ENCODE measurements at places on chromosomes 1 and 21. TPM values are rescaled to one million over a fixed set of nuclear protein-coding genes. Genes with fewer than 3 reads are reported as not detected.

The KCNT2 gene
- 1.9 TPM for total RNA-seq

The KRTAP12-2 gene
- not detected for total RNA-seq

The CLIC4 gene
- 124 TPM for total RNA-seq

The FALEC gene
- total RNA-seq, result not detected

The GBP7 gene
- total RNA-seq, result not detected

GRCh38 chr1:54699936-54700525 lies 15.6 kb upstream of the TTC4 start:
- no peak overlapping the region for H3K4me3 ChIP-seq
- DNase-seq, result no peak
- no peak overlapping the region for H3K27ac ChIP-seq
- H3K27me3 ChIP-seq, result no peaks in the 10 kb centered on the region
- no peaks in the 10 kb centered on the region for H3K36me3 ChIP-seq

DNA sequence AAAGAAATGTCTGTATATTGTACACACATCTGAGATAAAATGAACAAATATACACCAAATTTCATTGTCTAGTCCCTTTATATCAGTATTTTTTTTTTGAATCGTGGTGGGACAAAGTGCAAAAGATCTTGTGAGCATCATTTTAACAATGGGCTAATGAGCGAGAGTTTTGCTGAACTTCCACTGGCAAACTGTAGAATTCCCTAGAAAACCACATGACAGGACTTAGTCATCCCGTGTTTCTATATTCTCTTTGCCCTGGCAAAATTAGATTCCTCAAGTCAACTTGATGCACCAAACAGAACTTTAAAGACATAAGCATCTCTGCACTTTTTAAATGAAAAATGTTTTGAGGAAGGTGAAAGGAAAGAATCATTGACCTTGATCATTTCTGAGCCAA lies 488.2 kb upstream of the PTBP2 start:
- H3K27ac ChIP-seq, result no peak overlapping the region
- no peak overlapping the region for H3K4me3 ChIP-seq
- no peaks in the 10 kb centered on the region for H3K27me3 ChIP-seq
- H3K4me1 ChIP-seq, result no peaks in the 10 kb centered on the region

GRCh38 chr1:213617133-213617532 lies 370.6 kb upstream of the PROX1 start:
- no peaks in the 10 kb centered on the region for H3K36me3 ChIP-seq
- no peaks in the 10 kb centered on the region for H3K27me3 ChIP-seq
- H3K4me1 ChIP-seq, result no peaks in the 10 kb centered on the region

DNA sequence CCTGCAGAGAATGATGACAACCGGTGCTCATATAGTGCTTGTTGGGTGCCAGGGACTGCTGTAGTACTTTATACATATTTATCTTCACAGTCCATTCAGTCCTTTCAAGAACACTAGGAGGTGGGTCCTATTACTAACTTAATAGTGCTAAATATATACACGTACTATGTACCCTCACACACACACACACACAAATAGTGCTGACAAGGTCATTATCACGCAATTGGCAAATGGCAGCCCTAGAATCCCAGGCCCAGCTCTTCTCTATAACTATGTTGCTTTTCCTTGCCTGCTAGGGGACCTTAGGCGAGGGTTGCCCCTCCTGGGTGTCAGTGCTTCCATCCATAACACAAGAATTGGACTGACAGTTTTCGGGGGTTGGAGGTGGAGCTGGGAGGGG lies 33.5 kb downstream of the TNFRSF8 start:
- no peak overlapping the region for H3K27ac ChIP-seq
- no peak overlapping the region for H3K4me3 ChIP-seq
- no peak for DNase-seq
- no peaks in the 10 kb centered on the region for H3K36me3 ChIP-seq
- no peaks in the 10 kb centered on the region for H3K27me3 ChIP-seq

DNA sequence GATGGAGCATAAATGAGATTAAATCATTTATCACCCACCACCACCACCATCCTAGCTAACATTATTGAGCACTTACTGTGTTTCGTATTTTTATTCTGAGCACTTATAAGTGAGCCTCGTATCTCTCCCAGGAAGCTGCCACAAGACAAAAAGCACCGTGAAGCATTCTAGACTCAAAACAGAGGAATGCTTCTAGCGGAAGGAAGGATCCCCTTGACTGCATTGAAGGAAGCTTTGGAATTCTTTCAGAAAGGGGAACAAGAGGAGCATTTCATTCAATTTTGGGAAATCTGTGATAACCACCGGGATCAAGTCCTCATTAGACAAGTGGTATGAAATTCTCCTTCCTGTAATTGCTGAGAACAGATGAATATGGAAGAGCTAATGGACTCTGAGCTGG lies 66.3 kb downstream of the PTPN14 start:
- H3K4me3 ChIP-seq, result no peak overlapping the region
- DNase-seq, result no peak
- H3K27me3 ChIP-seq, result no peaks in the 10 kb centered on the region
- no peaks in the 10 kb centered on the region for H3K4me1 ChIP-seq
- no peaks in the 10 kb centered on the region for H3K36me3 ChIP-seq
- H3K27ac ChIP-seq, result no peak overlapping the region

- H3K36me3 ChIP-seq, result no peaks in the 10 kb centered on the region
- peak overlapping the region; percentile 99 for H3K27ac ChIP-seq
- peaks cover 5% of the 10 kb centered on the region for H3K4me1 ChIP-seq
- peak; percentile 96 for DNase-seq
These were observed 2.9 kb upstream of the ARID1A start for GRCh38 chr1:26692793-26693490.

- no peaks in the 10 kb centered on the region for H3K36me3 ChIP-seq
- DNase-seq, result no peak
- no peaks in the 10 kb centered on the region for H3K4me1 ChIP-seq
- no peak overlapping the region for H3K4me3 ChIP-seq
- no peak overlapping the region for H3K27ac ChIP-seq
These were observed 2.2 kb upstream of the G0S2 start for GRCh38 chr1:209672705-209673630.

DNA sequence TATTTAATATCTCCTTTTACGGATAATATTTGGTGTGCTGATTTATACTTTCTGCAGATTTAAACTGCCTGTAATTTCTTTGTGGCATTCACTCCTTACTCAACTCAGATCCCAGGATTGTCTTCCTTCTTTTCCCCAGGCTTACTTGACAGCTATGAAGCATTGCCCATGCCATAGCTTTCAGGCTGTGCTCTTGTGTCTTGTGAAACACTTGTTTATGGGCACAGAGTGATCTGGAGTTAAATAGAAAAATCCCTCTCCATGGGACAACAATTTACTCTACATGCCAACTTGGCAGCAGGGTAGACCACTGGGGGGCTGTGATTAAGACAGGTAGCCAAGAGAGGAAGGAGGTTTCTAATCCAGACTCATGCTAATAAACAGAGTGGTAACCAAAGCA lies 57.4 kb downstream of the PPP1R12B start:
- peak overlapping the region; percentile 45 for H3K27ac ChIP-seq
- no peaks in the 10 kb centered on the region for H3K27me3 ChIP-seq
- DNase-seq, result peak; percentile 58
- H3K36me3 ChIP-seq, result no peaks in the 10 kb centered on the region
- no peak overlapping the region for H3K4me3 ChIP-seq
- H3K4me1 ChIP-seq, result no peaks in the 10 kb centered on the region

DNA sequence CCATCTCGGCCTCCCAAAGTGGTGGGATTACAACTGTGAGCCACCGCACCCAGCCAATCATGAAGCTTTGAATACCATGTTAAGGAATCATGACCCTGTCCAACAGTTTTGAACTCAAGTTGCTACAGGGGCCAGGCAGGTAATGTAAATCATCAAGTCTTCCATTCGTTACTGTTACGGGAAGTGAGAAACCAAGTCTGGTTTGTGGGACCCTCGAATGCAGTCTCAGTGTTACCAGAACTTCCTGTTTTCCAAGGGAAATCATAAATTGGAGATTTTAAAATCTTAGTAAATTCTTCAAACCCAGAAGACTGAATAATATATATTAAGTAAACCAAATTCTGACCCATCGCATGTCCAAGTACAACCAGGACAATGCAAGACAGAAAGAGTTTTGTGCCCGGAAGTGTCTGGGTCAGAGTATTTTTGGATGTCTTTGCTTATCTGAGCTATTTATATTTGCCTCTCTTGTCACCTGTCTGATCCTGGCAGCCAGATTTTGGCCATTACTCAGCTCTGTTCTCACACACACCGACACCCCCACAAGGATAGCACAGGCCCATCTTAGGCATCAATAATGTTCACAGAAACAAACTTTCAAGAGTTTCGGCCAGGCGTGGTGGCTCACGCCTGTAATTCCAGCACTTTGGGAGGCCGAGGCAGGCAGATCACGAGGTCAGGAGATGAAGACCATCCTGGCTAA lies 8.8 kb downstream of the ATP5IF1 start:
- H3K27ac ChIP-seq, result no peak overlapping the region
- H3K4me1 ChIP-seq, result peaks cover 4% of the 10 kb centered on the region
- H3K27me3 ChIP-seq, result no peaks in the 10 kb centered on the region

DNA sequence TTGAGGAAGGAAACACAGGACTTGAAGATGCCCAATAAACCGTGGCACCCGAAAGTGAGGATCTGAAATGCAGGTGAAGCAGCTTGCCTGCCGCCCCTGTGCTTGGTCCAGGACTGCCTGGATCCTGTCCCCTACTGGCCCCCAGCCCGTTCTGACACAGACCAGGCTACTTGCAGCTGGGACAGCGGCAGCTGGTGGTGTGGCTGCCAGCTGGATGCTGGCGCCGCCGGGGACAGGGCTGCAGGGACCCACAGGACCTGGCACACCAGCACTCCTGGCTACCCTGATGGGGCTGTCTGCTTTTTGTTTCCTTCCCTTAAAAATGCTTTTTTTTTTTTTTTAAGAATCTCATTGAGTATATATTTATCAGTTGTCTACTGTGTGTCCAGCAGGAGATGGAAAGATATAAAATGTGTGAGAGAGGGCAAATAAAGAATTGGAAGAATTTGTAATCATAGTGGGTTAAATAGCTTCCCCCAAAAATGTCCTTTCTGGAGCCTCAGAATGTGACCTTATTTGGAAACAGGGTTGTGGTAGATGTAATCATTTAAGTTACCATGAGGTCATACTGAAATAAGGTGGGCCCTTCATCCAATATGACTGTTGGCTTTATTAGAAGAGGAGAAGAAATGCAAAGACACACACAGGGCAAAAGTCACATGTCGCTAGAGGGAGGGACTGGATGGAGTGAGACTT lies 165.6 kb downstream of the DSCAM start:
- no peaks in the 10 kb centered on the region for H3K4me1 ChIP-seq
- no peak overlapping the region for H3K4me3 ChIP-seq
- no peak for DNase-seq
- H3K27ac ChIP-seq, result no peak overlapping the region
- no peaks in the 10 kb centered on the region for H3K36me3 ChIP-seq

DNA sequence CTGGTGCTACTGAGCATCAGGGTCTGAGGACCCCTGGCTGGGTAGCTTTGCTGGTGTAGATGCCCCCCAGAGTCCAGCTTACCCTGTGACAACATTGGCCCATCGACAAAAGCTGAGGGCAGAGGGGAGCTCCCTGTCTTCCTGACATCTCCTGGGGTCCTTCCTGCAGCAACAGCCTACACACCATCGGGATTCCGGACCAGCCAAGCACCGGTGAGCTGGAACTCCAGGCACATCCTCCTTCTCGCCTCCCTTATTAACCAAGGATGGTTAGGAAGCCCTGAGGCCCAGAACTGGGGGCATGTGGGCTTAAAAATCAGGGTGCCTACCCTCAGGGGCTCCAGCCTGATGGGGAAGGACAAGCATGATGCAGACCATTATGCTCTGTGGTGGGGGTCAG lies 658.0 kb downstream of the PTPRU start:
- H3K4me3 ChIP-seq, result no peak overlapping the region
- no peaks in the 10 kb centered on the region for H3K36me3 ChIP-seq
- H3K27me3 ChIP-seq, result peaks cover 2% of the 10 kb centered on the region

- peak overlapping the region; percentile 74 for H3K4me3 ChIP-seq
- no peak for DNase-seq
- peaks cover 6% of the 10 kb centered on the region for H3K36me3 ChIP-seq
- H3K27ac ChIP-seq, result peak overlapping the region; percentile 80
- H3K27me3 ChIP-seq, result no peaks in the 10 kb centered on the region
These were observed 433 bp downstream of the TIMM17A start for GRCh38 chr1:201955729-201956143.

- no peaks in the 10 kb centered on the region for H3K27me3 ChIP-seq
- H3K36me3 ChIP-seq, result no peaks in the 10 kb centered on the region
- H3K27ac ChIP-seq, result no peak overlapping the region
- no peak overlapping the region for H3K4me3 ChIP-seq
- no peaks in the 10 kb centered on the region for H3K4me1 ChIP-seq
These were observed 171.9 kb downstream of the COL24A1 start for GRCh38 chr1:85984636-85985035.

DNA sequence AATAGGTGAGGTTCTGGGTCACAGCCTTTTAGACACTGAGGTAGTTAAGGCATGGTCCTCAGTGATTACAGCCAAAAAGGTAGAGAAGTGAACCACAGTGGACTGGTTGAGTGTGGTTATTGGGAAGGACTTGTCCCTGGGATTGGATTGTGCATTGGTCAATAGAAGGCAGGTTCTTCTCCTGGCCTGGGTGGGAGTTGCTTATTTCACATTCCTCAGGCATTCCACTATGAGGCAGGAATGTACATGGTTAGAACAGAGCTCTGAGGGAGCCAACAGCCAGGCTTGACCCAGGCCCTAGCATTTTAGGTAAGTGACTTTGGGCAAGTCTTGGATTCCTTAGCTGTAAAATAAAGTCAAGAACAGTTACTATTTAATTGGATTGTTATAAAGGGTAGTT lies 97.9 kb upstream of the MARK1 start:
- no peaks in the 10 kb centered on the region for H3K36me3 ChIP-seq
- H3K4me3 ChIP-seq, result no peak overlapping the region
- no peaks in the 10 kb centered on the region for H3K4me1 ChIP-seq
- H3K27ac ChIP-seq, result no peak overlapping the region

- DNase-seq, result no peak
- H3K27me3 ChIP-seq, result no peaks in the 10 kb centered on the region
- no peaks in the 10 kb centered on the region for H3K4me1 ChIP-seq
- no peak overlapping the region for H3K4me3 ChIP-seq
- no peak overlapping the region for H3K27ac ChIP-seq
These were observed 65.6 kb upstream of the EXO1 start for GRCh38 chr1:241782396-241782795.

DNA sequence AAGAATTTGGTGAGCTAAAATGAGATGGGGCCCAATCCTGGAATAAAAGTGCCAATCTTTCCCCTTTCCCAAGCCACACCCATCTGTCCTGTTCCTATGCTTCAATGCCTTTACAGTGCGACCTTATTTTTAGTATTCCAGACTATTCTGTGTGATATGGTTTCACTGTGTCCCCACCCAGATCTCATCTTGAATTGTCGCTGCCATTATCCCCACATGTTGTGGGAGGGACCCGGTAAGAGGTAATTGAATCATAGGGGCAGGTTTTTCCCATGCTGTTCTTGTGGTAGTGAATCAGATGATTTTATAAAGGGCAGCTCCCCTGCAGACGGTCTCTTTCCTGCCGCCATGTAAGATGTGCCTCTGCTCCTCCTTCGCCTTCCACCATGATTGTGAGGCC lies 129.3 kb upstream of the KIF26B start:
- no peaks in the 10 kb centered on the region for H3K4me1 ChIP-seq
- H3K27ac ChIP-seq, result no peak overlapping the region
- no peak overlapping the region for H3K4me3 ChIP-seq
- H3K36me3 ChIP-seq, result no peaks in the 10 kb centered on the region
- DNase-seq, result no peak

All from prostate gland (tissue), 2 donors.